Stimulated activated CD8-positive, alpha-beta memory T cell treated with anti-CD3 and anti-CD28 coated beads, Interleukin-2, amount 100 ng/mL, for 1 hour (primary cell): ENCODE measurements at places on chromosomes 6 and 20.

- DNase-seq: no peak
These were observed 192.4 kb downstream of the CD83 start for GRCh38 chr6:14309951-14310445.

DNA sequence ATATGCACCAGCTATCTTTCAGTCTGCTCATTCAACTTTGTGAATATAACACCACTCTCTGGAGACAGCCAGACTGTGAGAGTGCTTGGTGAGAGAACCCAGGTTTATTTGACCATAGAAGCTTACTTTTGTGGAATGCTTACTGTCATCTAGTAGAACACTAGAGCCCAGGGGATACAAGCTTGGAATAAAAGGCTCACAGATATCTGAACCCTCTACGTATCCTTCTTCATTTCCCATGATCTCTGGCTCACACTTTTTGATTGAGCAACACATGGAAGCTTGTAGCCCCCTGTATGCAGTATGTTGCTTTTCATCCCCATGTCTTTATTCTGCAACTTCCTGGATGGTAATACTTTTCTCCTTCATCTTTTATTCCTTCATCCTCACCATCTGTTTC lies 835.3 kb upstream of the CITED2 start:
- DNase-seq: no peak

- no peak for DNase-seq
These were observed 19.1 kb upstream of the ADGRB3 start for GRCh38 chr6:68615938-68616337.

GRCh38 chr20:61965606-61966491 lies 99.8 kb downstream of the TAF4 start:
- DNase-seq: no peak

DNA sequence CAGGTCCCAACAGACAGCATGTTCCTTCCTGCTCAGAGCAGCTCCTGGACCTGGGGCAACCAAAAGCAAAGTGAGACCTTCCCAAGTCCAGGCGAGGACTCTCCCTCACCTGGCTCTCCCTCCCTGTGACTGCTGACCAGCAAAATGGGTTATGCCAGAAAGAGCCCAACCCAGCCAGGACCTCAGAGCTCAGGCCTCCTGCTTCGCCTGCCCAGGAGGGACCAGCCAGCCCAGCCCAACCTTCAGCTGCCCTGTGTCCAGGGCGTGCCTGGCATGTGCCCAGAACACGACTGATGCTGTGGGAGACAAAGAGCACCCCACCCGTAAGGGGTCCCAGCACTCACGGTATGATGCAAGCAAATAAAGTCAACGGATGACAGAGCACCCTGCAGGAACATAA lies 74.0 kb upstream of the CST7 start:
- no peak for DNase-seq

DNA sequence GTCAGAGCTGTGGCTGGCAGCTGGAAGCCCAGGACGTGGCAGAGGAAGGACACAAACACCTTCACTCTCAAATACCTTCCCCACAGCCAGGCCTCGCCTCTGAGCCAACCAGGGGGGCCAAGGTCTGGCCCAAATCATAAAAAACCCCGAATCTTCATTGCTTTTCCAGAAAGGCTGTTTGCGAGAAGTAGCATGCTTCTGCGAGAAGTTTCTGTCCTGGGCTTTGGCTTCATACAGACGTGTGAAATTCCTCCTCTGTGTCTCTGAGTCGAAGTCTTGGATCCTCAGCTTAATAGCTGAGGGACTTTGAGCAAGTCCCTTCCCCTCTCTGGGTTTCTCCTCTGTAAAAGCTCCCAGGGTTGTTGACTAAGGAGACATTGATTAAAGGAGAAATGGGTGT lies 63.0 kb downstream of the CHMP4B start:
- no peak for DNase-seq

GRCh38 chr6:108526739-108527174 lies 34.0 kb upstream of the FOXO3 start:
- no peak for DNase-seq

GRCh38 chr20:13934992-13935894 lies 55.2 kb downstream of the SEL1L2 start:
- DNase-seq: no peak

DNA sequence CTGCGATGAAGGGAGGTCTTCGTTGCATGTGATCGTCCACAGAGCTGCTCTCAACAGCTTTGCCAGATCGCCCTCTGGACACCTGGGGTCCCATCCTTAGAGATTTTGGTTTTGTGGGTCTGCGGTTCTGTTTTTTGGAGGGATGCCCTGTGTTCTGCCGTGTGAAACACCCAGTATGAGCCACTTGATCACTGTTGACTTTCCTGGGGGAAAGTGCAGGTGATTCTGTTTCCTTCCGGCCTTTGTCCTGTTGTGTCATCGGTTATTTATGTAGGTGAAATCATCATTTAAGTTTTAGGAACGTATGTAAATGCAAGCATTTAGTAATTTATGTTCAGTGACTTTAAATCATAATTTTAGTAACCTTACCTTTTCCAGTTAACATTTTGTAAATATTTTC lies 56.4 kb upstream of the SLC22A1 start:
- no peak for DNase-seq

- DNase-seq: no peak
These were observed 280.7 kb upstream of the SUPT3H start for GRCh38 chr6:45658400-45658799.

GRCh38 chr20:48832405-48832730 lies 4.6 kb upstream of the PREX1 start:
- DNase-seq: no peak

DNA sequence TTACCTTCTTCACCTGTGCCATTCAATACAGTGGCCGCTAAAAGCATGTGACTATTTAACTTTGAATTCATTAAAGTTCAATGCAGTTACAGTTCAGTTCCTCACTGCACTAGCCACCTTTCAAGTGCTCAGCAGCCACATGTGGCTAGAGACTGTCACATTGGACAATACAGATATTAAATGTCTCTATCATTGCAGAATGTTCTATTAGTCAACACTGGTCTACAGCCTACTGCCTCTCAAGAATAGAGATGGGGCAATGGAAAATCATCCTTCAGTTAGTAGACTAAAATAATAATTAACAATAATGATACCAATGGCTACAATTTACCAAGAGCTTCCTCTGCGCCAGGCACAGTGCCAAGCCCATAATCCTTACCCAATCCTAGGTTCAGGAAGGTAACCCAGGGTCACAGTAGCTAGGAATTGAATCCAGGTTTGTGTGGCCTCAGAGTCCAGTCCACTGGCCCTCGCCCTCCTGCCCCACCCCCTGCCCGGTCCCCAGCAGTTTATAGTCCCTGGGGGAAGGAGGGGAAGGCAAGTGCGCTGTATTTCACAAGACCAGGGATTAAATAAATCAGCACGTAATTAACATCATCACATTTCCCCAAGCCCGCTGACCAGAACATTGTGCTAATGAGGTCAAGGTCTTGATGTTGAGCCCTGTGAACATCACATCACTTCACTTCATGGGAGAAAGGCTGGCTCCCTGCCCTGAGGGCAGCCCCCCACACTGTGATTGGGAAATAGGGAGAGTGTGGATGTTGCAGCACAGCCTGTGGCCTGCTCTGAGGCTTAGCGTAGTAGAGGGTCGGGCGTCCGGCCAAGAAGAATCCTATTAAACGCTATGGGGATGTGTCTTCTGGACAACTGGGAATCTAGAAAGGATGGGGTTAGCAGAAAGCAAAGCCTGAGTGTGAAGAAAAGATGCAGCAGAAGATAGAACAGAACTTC lies 147.2 kb downstream of the VEGFA start:
- no peak for DNase-seq

DNA sequence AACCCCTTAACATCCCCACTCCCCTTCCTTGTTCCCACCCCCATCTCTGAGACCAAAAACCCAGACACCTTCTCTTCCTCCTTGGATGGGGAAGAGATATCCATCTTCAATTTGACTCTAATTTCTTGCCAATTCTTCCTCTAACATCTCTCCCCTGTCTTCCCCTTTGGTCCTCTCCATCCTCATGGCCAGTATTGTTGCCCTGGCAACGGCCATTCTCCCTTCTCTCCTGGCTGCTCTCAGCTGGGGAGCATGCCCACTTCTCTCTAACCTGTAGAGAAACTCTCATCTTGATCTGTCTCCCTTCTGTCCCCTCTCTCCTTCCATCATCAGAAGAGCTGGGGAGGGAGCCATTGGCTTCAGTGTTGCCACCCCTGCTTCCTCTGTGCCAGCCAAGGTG lies 86.7 kb downstream of the SRC start:
- no peak for DNase-seq

- no peak for DNase-seq
These were observed 27.3 kb downstream of the RRBP1 start for GRCh38 chr20:17654649-17655285.

DNA sequence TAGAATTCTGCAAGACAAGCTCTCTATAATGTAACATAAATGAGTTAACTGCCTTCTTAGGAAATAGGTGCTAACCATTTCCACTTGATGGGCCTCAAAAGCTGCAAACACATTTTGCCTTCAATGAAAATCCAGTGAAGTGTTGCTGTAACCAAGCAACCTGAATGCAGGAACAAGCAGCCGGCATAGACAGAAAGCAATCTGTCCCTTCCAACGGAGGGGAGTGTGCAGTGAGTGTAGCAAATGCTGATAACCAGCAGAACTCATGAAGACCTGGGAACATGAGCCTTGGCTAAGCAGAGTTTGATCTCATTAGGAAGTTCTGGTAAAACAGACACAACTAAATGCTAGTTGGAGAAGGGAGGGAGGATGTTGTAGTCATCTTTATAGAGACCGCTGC lies 697.8 kb downstream of the KIF16B start:
- DNase-seq: no peak

GRCh38 chr6:28865401-28866204 lies 58.2 kb downstream of the TRIM27 start:
- no peak for DNase-seq

DNA sequence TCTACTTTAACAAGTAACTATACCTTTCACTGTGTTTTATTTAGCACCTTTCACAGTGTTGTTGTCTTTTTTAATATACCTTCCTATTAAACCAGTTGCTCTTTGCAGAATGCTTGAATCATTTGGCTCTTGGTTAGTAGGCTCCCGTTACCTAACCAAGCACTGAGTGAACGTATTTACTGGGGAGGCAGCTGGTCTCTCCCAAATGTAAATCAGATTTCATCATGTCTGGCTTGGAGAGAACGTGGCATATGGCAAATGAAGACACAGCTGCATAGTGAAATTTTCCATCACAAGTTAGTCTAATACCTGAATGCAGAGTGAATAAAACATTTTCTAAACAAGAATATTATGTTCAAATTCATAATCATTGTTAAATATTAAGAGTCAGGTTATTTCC lies 12.4 kb downstream of the HTR1E start:
- no peak for DNase-seq

DNA sequence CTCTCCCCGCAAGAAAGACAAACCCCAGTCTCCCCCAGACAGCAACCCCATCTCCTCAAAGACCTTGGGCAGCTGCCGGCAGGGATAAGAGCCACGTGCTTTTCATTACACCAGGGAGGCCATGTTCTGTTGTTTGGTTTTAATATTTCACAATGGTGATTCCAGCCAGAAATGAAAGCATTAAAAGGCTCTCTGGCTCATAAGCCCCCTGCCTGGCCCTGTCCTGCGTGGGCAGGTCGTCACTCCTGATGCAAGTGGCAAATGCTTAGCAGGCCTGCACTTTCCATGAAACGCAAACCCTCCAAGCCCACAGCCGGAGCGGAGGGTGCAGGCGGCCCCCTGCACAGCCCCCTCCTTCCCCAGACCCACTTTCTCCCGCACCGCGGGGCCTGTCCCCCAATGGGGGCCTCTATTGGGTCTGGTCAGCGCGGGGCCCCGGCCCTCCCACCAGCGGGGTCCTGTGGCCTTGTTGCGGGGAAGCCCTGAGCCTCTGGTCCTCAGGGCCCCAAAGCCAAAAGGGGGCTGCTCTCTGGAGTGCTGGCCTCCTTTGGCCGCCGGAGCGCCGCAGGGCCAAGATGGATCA lies 77.2 kb downstream of the TMEM242 start:
- DNase-seq: no peak

DNA sequence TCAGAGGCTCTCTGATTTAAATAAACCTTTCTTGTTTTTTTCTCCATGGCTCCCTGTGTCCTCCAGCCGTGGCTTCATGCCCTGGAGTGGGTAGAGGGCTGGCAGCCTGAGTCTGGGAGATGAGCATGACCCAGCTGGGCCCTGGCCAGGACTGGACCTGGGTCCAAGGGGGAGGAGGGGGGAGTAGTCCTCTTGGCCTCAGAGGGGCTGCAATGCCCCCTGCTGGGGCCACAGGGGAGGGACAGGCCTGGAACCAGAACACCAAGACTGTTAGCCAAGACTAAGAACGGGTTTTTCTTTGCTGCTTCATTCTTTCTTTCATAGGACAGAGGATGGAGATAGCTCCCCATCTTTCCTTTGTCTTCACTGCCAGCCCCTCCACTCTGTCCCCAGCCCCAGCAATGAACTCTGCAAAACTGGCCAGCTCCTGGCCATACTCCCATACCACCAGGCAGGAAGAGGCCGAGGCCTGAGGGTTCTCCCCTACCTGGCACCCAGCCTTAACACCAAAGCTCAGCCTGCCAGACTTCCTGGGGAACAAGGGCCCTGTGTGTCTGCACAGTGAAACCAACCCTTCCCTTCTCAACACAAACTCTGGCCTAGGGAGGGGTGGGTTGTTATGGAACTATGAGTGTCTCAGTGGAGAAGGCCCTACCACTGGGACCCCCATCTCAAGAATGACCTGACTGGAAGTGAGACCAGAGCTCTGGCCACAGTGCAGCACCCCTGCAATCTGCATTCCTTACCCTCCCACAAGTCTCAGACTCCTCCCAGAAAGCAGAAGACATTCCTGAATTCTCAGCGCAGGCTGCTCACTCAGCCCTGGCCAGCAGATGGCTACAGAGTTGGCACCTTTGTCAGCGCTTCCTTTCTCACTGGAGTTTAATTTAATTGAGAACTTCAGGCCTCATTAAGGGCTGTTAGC lies 11.0 kb downstream of the SLC29A1 start:
- no peak for DNase-seq

DNA sequence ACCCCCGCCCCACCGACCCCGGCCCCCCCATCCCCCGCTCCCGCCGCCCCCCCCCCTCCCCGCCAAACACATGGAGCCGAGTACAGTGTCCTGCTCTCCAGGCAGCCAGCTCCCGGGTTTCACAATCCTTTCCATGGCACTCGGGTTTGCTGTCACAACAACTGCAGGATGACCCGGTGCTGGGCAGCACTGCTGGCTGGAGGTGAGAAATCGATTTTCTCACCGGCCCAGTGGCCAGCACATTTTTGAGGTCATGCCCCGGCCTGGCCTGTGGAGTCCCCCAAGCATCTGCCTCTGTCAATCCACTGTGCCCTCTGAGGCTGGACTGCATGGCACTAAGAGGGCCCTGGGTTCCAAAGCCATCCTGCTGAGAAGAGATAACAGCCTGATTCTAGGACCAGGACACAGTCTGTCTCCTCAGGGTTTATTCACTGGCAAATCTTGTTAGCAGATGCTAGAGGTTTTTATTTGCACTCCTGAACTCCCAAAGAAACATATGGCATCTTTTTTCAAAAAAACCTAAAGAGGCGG lies 129.5 kb downstream of the NFATC2 start:
- DNase-seq: no peak
